ENCODE measurements at places on chromosomes 12 and 14.

DNA sequence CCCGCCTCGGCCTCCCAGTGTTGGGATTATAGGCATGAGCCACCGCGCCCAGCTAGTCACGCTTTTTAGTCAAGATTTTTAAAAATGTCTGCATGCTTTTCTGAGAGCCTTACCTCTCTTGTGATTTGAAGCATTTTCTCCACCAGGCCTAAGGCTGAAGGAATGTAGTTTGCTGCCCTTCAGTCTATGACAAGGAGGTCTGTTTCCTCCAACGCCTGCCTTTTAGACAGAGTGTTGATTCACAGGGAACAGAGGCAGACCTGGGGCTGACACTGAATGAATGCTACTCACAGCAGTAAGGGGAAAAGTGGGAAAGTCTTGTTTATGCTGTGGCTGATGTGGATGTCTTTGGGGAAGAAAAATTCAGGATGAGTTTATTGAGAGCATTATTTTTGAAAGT is 27.2 kb upstream of the MDM2 start:
- no peak for DNase-seq

DNA sequence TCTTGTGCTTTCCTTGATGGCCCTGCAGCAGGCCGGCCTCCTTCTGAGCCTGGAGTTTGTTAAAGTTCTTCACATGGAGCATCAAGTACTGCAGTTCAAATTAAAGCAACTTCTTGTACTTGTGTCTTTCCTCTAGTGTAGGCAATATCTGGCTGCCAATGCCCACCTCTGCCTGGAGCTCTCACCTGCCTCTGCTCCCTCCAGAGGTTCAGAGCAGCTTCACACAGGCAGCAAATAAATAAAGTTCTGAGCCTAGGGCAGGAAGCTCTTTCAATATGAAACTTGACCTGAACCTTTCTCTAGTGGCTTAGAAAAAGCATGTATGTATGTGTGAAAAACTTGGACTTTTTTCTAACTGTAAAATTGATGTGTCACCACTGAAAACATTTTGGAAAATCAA is 65.9 kb downstream of the ITPR2 start:
- DNase-seq, result no peak

DNA sequence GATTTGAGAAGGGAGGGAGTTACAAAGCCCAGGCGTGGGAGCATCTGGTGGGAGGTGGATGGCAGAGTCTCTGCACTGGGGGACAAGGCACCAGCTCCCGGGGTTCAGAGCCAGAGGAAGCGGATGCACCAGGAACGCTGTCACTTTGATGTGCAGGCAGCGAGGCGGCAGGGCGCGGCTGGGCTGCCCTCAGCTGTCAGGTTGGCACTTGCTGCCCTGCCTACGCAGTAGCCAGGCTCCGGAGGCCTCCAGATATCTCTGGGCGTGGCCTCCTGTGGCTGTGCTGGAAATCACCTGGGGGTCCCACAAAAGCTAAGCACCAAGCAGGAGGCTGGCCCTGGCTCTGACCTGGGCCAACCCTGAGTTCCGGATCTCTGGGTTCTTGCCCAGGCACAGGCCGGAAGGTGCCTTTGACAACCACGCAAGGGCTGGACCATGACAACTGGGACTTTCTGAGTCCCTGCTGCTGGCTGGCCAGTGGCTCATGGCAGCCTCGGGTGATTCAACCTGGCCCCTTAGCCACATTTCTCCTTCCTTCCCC is 62.1 kb upstream of the MAP1LC3B2 start:
- no peak for DNase-seq

DNA sequence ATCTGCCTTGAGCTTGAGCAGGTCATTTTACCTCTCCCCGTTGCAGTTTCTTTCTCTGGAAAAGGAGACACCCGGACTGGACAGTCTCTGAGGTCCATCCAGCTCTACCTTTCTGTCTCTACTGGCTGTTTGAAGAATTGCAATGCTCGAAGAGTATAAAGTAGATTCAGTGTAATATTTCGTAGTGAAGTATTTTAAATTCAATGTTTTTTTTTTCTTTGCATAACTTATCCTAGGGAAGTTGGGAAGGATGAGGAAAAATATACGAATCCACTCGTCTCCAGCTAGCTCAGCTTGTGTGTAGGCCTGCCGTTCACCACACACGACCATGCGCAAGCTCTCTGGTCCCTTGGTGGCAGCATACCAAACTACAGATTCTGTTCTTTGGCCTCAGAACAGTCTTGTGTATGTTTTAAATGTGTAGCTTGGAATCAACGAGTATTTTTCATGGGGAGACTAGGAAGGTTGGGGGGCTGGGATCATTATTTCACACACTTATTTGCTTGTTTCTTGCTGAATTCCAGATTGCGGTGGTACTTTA is 307.9 kb downstream of the CACNA1C start:
- no peak for DNase-seq

- DNase-seq, result no peak
Observed at GRCh38 chr12:22374508-22374907, 40.0 kb upstream of the ST8SIA1 start.

GRCh38 chr12:100545092-100545491 is 28.4 kb upstream of the GAS2L3 start:
- no peak for DNase-seq

- no peak for DNase-seq
Observed at GRCh38 chr12:111598637-111599452, at the start of gene ATXN2. Gene ATXN2, minus strand, starts transcription at chr12:111599315. Its CDS starts 281 bp downstream, at chr12:111599034.

GRCh38 chr14:96351986-96352385 is 11.2 kb downstream of the ATG2B start:
- DNase-seq, result no peak

- peak; percentile 13 for DNase-seq
Observed at GRCh38 chr12:39401459-39401858, 41.5 kb downstream of the KIF21A start.

GRCh38 chr12:47850153-47851084 is 30.7 kb upstream of the HDAC7 start:
- no peak for DNase-seq

DNA sequence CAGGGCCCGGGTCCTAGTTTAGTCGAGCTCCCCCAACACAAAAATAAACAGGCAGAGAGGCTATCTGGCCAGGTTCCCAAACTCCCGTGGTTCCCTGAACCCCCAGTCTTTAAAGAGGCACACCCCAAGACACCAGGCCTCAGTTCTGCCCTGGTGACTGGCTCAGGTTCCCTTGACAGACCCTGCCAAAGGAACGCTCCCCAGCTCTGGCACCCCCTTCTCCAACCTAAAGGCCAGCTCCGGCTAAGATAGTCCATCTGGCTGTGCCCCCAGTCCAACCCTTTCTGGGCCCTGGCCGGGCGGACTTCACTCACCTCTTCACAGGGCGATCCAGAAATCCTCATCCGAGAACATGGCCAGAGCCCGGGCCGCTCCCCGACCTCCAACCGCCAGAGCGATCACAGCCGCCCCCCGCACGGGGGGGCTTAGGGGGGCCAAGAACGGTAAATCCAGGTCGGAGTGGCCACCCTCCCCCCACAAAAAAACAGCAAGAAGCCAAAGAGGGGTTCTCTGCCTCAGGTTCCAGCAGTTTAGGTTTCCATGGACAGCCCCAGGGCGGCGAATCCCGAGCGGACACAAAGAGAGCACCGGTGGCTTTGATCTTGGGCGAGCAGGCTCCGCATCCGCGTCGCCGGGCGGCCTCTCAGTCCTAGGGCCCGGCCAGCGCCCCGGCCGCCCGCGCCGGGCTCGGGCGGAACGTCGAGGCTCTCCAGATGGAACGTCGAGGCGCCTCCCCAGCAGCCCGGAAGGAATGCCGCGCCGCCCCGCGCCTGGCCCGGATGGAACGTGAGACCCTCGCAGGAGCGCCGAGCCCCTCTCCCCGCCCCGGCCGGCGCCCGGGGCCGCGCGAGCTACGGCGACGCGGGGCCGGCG is 1.1 kb downstream of the KMT2D start:
- no peak for DNase-seq

GRCh38 chr14:24607081-24607480 is 2.4 kb downstream of the GZMH start:
- DNase-seq, result no peak

DNA sequence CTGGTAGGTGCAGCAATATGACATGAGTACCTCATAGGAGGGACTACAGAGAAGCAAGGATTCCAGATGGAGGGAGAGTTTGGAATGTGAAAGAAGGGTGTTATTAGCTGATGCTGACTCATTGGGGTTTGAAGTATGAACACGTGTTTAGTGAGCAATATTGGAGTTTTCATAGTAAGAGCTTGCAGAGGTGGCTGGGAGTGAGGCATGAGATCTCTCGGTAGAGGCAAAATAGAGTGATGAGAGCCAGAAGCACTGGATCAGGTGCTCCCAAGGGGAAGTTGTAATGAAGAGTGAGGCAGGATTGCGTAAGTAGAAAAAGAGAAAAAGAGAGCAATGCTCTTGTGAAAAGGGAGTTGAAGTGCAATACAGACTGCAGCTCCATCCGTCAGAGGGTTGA is 42.1 kb downstream of the MGST1 start:
- peak; percentile 65 for DNase-seq

GRCh38 chr12:82600379-82600778 is 86.3 kb upstream of the TMTC2 start:
- DNase-seq, result no peak

DNA sequence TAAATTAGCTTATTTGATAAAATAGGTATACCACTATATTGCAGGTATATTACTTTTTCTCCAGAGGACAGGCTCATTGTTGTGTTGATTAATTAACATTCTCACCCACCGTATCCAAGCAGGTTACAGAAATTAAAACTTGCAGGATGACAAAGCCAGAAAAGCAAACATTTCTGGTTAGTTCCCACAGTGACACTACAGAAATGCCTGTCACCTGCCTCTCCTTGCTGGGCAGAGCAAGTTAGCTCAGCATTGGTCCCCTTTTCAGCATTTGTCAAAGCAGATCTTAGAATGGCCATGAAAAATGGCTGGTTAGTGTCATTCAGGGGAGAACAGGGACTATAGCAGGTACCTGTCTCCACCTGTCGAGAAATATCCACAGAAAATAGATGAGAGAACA is 38.8 kb downstream of the RMST start:
- no peak for DNase-seq

DNA sequence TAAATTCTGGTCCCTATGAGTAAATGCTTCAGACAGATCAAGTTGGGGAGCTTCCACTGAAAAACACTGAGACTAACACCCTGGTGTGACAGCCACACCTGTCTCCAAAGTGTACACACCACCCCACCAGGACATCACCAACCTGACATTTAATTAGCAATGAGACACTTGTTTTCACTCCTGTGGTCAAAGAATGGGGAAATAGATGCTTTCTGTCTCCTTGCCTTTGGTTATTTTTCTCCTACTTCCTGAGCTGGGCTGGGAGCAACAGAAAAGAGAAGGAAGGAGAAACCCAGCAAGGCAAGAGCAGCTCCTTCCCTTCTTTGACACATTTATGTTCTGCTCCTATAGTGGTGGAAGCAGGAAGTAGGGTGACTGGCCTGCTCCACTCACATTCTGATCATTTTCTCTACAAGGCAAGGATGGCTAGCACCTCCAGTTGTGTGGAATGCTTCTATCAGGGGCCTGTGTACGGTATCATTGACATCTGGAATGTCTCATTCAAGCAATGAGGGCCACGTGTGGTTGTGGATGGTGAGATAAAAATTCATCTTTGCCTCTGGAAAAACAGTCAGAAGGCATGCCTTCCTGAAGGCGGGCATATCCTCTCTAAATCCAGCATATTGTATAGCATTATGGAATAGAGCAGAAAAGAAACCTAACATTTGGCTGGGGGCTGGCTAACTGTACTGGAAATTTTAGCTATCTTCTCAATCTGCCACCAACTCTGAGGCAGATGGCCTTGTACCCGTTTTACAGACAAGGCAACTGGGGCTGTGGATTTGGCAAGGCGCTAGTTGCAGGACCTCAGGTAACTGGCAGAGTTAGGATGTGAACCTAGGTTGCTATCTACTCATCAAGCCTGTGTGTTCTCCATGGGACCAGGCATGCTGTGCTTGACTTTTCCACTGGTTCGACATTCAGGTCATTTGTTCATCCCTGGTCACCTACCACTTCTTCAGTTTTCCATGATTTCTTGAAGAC is 24.8 kb upstream of the LGALS3 start:
- DNase-seq, result no peak

DNA sequence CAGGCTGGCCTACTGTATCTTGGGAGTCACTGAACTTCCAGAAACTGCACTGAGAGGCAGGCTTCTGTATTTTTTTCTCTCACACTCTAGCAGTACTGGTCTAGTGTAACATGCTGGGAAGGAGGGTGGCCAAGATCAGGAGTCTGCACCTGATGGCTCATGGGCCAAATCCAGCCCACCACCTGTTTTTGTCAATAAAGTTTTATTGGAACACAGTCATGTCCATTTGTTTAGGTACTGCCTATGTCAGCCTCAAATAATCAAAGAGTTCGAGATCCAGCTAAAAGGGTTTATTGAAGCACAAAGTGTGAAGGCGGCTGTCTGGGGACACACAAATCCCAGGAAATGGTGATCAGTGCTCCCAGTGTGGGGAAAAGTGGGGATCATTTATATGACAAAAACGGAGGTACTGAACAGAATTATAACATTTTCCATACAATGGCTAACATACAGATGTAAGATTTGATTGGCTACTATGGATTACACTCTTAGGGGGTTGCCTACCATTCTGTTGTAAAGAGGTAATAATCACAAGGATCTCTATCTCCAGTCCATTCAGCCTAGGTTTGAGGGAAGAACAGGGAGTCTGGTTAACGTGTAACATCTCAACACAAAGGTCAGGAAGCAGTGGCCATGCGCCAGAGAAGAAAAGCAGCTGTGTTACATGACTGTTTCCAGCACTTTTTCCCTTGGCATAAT is 12.9 kb downstream of the USP30 start:
- no peak for DNase-seq

DNA sequence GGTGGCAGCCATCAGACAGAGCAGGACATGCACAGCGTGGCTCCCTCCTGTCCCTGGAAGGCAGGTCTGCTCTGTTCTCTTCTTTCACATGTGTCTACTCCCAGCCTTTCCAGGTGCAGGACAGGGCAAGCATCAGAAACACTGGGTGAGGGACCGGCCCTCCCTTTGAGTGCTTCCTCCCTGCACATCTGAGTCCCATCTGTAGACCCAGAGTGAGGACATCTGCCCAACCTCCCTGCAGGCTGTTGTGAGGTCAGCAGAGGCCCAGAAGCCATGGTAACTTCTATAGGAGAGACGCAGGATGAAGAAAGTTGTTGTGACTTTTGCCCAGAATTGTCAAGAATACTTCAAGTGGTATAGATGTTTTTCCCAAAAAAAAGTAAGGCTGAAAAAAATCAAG is 282.7 kb downstream of the CACNA1C start:
- no peak for DNase-seq

GRCh38 chr14:49960453-49960852 is 67.6 kb downstream of the ARF6 start:
- no peak for DNase-seq

DNA sequence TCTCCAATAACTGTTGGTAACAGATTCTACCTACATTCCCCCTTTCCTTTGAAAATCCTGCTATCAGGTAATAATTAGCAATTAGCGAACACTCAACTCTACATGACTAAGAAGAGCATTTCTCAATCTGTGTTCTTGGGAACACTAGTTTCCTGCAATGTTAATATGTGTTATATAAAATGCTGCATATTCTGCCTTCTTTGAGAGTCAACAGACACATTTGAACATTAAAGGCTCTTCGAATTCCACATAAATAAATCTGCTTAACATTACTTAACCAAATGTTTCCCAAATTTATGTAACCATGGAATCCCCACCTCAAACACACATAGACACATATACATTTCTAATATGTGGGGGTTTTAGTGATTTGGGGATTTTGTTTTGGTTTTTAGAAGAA is 41.2 kb upstream of the G2E3 start:
- no peak for DNase-seq
